ENCODE measurements at places on chromosomes 2 and 18.

DNA sequence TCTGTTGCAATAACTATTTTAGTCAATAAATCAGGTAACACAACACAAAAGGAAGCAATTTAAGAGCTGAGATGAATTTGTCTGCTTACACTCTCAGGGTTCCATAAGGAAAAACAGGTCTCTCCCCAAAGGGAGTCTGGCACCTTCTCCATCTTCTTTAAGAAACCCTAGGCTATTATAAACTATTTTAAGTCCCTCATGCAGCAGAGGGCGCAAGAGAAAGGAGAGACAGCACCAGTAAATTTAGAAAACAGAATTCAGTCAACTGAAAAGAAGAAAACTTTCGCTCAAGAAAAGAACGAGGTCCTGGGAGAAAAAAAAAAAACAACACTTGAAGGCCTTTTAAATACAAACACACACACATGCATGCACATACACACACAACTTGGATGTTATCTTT is 19.1 kb downstream of the SULT1C4 start:
- no peak for DNase-seq

- no peak for DNase-seq
Measured at GRCh38 chr2:109408043-109408335, 205.8 kb downstream of the SEPTIN10 start.

DNA sequence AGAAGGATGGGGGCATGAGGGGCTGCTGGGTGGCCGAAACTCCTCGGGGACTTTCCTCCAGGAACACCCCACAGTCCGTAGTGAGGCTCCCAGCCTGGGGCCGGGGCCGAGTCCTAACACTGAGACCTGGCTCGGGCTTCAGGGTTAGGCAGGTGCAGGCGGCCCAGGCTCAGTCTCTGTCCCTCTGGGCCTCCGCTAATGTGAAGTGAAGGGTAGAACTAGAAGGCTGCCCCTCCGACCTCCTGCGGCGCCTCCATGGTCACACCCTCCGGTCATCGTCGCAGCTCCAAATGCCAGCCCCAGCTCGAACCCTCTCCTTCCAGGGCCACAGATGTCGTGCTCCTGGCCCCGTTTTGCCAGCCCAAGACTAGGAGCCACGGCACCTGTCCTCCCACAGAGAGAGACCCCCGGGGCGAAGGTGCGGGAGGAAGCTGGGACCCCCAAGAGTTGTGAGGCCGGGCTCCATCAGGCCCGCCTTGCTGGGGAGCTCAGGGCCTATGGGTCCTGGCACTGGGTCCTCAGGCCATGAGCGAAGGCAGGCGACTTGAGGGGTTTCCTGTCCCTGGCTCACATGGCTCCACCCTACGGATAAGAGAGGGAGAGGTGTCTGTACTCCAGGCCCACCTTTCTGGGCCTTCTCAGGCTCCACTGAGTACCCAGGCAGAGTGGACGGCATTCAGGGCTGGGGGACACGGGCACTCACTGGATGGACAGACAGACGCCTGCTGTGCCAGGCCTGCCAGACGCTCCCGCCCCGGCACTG is 797 bp downstream of the ANO7 start:
- no peak for DNase-seq

DNA sequence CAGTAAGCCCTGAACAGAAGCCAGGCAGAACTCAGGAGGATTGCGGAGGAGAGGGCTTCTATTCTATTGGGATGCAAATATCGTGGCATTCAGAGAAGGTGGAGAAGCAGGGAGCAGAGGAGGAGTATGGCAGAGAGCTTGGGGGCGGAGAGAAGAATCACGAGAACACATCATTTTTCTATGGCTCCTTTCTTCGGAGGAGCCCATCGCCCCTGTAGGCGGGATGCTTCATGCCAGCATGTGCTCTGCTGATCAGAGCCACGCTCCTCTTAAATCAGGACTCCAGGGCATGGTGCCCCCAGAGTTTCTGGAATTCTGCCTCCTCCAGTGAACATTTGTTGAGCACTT is 71.1 kb downstream of the CIB4 start:
- DNase-seq = no peak

- no peak for DNase-seq
Measured at GRCh38 chr2:33134086-33134771, 187.5 kb downstream of the LTBP1 start.

DNA sequence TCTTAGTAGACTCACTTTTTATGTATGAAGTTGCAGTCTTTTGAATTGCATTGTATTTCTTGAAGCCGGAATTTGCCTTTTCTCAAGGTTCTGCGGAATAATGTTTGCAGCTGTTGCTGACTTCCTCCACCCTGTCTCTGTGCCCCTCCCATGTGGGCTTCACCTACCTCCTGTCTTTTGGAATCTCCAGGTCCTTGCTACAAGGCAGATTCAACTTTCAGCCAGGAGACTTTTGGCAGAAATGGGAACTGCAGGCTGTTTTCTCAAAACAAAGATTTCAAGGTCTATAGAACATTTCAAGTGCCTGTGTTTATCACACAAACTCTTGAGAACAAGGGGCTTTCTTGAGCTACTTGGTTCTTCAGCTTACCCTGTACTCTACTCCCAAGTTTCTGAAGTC is 25.6 kb downstream of the ZNF236 start:
- no peak for DNase-seq

DNA sequence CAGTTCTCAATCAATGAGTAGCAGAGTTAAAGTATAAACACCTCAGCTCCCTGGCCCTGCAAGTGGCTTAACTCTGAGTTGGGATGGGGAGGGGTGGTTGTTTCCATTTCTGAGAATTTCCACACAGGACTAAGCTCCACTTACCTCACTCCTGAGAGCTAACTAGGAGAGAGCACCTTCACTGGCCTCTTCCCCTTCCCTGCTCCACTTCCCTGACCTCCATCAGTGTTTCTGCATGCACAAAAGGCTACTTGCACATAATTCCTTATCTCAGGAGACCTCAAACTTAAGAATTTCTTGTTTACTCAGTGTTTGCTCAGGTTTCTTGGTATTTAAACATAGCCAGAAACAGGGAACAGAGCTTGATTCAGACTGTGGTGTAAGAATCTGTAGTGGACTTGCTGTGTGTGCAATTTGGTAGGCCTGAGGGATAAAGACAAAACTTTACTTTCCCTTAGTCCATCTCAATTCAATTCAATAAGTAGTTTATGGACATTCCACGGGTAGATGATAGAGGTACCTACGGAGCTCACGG is 97.2 kb downstream of the PID1 start:
- DNase-seq = no peak

Measured in stimulated activated CD4-positive, alpha-beta T cell treated with anti-CD3 and anti-CD28 coated beads, Interleukin-15, amount 100 ng/mL, for 1 hour (primary cell).